ENCODE measurements at places on chromosomes 12 and 14. TPM values are rescaled to one million over a fixed set of nuclear protein-coding genes. Genes with fewer than 3 reads are reported as not detected.
A peak's percentile ranks its signal among the peaks of the same experiment; 100 is the strongest.

GRCh38 chr14:54116198-54116885 lies 159.7 kb upstream of the BMP4 start:
- no peak for DNase-seq

Gene OR10G3
- total RNA-seq = not detected

- DNase-seq = no peak
Observed at GRCh38 chr14:92645841-92646478, 102.5 kb downstream of the LGMN start.

- DNase-seq = peak; percentile 55
Observed at GRCh38 chr14:101665478-101666078, 95.9 kb upstream of the PPP2R5C start.
